ENCODE measurements at places on chromosomes 7 and 10. TPM values are rescaled to one million over a fixed set of nuclear protein-coding genes. Genes with fewer than 3 reads are reported as not detected.

The PTCD1 gene
- 5.6 TPM for total RNA-seq

The AKR1E2 gene
- total RNA-seq = 1.9 TPM

The METTL27 gene
- total RNA-seq = 1.5 TPM

The RBP4 gene
- total RNA-seq = not detected

The PLEKHA1 gene
- total RNA-seq = 48.7 TPM

The H2BK1 gene
- not detected for total RNA-seq

The NPTX2 gene
- total RNA-seq = 0.46 TPM

The EPHB4 gene
- total RNA-seq = 138 TPM

The OPALIN gene
- not detected for total RNA-seq

The HSPA12A gene
- total RNA-seq = 13.7 TPM

The C10orf67 gene
- 0.07 TPM for total RNA-seq

Measured in kidney epithelial cell (primary cell).